Retina (tissue), 1 donor: ENCODE measurements at places on chromosomes 2 and 18.
A peak's percentile ranks its signal among the peaks of the same experiment; 100 is the strongest.

- peak; percentile 63 for DNase-seq
Observed at GRCh38 chr2:42961385-42961811, 169.0 kb upstream of the HAAO start.

DNA sequence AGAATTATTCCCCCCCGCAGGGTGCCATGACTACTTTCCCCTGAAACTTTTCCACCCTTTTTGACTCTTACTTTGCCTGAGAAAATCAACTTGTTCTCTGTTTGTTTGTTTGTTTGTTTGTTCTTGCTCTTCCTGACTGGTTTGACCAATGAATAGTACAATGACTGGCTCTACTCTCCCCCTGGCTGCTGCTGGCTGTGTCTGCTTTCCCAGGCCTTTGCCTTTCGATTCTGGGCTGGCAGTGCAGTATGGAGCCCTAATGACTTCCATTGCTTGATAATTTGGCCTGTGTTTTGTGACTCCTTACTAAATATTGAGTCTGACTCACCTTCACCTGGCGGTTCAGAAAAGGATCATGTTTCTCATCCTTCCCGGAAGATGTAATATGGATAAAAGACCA lies 241.1 kb downstream of the TMEM182 start:
- no peak for DNase-seq

DNA sequence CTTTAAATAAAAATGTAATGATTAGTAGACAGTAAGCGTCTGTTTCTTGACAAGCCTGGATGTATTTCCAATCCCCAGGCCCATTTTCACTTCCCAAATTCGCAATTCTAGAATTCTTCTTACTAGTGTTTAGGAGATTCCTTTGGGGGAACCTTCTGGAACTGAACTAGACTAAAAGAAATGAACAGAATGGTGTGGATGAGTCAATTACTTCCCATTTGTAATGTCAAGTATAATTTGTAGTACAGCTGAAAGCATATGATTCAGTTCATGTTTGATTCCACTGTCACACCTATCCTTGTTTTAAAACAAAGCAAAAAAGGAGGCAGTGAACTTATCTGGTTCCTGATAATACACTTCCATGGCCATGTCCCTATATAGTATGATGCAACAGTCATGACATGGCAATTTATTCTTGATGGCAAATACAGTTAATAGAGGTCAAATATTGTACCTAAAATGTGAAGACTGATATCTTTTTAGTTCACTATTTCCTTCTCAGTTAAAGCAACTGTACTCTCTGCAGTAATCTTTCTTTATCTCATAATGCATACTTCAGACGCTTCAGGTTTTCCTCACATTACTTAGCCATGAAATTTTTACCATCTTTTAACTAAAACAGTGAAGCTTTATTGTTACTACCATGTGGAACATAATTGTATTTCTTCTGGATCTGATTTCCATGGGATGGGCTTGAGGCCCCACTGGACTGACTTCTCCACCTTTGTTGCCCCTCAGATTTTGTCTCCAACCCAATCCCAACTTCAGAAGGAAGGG lies 2.0 kb downstream of the IDH1 start:
- DNase-seq, result no peak

DNA sequence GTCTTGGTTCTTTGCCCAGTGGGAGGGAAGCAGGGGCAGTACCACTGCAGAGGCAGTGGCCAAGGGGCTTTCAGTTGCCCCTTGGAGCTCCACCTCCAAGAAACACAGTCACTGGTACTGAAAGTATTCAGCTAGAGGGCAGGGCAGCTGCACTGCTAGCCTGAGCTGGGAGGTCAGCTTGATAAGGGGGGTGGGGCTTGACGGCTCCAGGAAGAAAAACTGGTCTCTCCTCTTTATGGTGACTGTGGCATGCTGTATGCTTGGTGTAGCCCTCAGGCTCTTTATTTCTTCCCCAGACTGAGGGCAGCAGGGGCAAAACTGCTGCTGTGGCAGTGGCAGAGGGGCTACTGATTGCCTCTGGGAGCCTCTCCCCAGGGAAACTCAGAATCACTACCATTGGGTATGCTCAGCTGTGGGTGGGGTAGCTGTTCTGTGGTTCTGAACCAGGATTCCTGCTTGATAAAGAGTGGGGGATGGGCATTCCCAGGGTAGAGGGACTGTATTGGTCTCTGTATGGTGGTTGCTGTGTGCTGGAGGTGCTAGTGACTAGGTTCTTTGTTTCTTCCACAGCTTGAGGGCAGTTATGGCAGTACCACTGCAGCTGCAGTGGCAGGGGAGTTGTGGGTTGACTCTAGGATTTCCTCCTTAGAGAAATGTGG lies 134.6 kb upstream of the SCN7A start:
- no peak for DNase-seq

GRCh38 chr18:50982802-50983179 lies 15.0 kb downstream of the ELAC1 start:
- no peak for DNase-seq

- peak; percentile 45 for DNase-seq
Observed at GRCh38 chr2:50514901-50515300, 517.0 kb downstream of the NRXN1 start.

DNA sequence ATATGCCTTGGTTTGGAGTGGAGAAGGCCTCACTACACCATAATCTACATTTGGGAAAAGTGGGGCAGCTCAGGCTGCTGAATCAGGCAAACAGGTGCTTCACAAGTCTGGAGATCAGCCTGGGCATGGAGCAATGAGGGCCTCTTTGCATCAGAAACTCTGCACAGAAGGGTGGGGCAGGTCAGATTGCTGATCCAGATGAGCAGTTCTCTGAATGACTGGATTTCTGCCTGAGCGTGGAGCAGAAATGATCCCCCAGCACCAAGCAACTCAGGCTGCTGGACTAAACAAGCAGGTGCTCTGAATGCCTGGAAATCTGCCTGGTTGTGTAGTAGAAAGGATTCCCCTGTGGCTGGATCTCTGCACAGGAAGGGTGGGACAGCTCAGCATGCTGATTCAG lies 605.3 kb upstream of the ZNF804A start:
- DNase-seq, result no peak

- no peak for DNase-seq
Observed at GRCh38 chr18:33906046-33906445, 318.7 kb downstream of the NOL4 start.
